ENCODE measurements at places on chromosomes 4 and X.
A peak's percentile ranks its signal among the peaks of the same experiment; 100 is the strongest.

- peak; percentile 57 for DNase-seq
These were observed 9.5 kb downstream of the NAF1 start for GRCh38 chr4:163157157-163157556.

GRCh38 chrX:95071621-95072020 is 1397.6 kb downstream of the FAM133A start:
- no peak for DNase-seq

- peak; percentile 23 for DNase-seq
These were observed 217.6 kb upstream of the GALNT7 start for GRCh38 chr4:172950990-172951389.

DNA sequence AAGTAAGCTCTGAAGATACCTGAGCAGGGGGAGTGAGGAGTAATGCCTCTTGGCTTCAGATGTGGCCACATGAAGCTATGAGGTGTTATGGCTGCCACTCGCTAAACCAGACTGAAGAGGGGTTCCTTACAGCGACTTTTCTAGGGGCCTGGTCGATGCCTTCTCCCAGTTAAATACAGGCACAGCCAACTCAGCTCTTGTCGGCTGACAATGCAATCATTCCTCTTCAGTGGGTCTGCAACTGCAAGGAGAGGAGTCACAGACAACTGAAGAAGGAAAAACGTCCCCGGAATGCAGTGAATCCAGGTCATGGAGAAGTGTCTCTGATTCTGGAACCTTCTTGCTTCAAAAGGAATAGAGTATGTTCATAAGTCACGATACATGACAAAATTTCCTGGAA is 106.4 kb downstream of the RNF150 start:
- no peak for DNase-seq

GRCh38 chr4:104969394-104970082 is 177.1 kb upstream of the TET2 start:
- DNase-seq: peak; percentile 35

DNA sequence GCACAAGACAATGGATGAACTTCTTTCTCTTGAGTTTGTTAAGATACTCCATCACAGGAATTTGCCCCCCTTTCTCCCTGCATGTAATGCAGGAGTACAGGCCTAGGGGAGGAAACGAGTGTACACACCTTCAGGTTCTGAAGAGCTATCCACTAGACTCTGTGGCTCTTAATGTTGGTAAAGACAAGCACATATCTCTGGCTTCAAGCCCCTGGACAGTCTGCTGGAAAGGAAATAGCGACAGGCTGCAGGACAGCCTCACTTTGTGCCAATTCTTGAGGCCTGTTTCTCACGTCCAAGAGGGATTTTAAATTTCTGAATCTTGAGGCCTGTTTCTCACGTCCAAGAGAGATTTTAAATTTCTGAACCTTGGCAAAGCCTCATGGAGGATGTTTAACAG is 87.1 kb downstream of the RLIM start:
- DNase-seq: no peak

DNA sequence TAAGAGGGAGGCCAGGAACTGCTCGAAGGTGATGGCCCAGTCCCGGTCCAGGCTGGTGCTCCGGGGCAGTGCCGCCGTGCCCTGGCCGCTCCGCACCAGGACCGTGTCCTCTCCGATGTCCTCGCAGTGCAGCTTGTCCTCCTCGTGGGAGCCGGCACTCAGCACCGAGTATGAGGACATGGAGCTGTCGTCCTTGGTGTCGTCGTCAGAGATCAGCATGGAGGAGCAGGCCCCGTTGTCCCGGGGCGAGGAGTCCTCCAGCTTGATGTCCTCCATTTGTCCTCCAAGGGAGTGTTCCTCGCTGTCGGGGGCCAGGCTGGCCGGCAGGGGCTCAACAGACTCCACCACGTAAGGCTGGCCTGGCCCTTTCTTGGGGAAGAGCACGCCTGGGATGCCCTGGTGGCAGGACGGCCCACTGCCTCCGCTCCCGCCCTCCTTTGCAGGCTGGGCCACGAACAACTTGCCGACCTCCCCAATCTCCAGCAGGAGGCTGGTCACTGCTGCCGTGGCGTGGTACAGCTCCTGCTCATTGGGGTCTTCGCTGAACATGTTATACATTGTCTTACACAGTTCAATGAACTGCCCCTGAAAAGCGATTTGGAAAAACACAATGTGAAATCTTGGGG is 53.7 kb upstream of the UCP1 start:
- DNase-seq: no peak

DNA sequence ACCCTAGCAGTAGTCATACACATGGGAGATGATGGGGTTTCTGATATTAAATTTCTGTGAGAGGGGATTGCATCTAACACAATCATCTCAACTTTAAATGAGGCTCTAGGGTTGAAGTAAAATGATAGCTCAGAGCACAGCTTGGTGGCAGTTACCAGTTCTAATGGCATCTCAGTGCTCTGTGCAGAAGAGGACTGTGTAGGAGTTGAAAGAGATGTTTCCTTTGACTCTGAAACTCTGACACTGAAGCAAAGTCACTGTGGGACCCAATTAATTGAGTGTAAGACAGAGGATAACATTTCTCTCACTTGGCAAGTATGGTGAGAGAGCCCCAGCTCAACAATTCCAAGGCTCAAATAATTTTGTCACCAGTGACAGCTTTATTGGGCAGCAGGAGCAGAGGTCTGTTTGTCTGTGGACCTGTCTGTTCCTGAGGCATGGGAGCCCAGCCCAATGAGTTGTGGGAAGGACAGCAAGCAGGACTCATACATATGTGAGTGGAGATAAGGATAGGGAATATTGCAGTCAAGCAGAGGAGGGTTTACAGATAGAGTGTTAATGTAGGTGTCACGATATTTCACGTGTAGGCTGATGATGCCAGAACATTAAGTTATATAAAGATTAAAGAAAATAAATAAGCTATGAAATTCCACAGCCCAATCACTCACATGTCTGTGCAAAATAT is 76.7 kb upstream of the NAF1 start:
- DNase-seq: no peak

DNA sequence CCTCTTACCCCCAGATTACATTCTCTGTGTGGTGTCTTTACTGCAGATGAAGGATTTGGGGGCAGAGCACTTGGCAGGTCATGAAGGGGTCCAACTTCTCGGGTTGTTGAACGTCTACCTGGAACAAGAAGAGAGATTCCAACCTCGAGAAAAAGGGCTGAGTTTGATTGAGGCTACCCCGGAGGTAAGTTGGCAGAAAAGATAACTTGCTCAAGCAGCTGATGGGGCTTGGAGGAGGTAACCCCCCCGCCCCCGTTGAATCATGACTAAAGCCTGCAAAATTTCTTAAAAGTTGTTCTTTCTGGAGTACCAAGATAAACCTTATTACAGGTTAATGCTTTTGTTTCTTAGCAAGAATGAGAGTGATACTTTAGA is 1.5 kb downstream of the CCNG2 start:
- DNase-seq: no peak

DNA sequence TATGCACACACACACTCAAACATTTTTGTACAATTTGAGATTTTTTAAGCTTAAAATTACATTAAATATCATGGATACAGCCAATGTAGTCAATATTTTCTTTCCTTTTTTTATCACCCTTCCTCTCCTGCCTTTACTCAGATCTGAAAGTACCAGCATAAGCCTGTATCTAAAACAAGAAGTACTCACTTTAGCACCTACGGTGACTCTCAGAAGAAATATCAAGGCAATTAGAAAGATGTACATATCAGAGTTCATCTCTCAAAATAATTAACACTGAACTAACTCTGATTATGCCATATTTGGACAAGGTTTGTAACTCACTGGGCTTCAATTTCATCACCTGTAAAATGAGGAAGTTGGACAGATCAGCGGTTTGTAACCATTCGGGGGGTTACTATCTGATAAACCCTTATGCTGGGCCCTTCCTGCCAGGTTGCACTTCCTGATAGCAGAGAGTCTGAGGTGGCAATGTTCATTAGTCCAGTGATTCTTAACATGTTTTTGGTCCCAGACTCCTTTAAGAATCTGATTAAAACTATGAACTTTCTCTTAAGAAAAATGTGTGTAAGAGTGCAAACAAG is 5.7 kb upstream of the GPR174 start:
- no peak for DNase-seq

DNA sequence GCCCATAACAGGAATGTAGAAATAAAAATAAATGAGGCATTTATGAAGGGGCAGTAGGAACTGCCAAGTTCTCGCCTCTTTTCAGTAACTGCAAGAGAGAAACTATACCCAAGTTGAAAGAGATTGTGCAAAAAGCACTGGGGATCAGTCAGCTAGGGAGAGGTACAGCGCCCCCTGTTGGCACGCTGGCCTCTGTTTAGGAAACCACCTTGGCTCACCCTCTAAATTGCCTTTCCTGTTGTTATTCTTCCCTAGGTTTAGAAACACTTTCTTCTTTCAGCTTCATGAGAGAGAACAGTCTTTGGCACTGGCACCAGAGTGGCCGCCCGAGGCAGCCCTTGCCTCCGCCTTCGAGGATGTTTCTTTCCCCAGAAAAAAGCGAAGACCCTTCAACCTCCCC is 348.5 kb downstream of the MID1IP1 start:
- DNase-seq: peak; percentile 21

- DNase-seq: no peak
These were observed 796.5 kb upstream of the SLIT2 start for GRCh38 chr4:19455196-19455595.

DNA sequence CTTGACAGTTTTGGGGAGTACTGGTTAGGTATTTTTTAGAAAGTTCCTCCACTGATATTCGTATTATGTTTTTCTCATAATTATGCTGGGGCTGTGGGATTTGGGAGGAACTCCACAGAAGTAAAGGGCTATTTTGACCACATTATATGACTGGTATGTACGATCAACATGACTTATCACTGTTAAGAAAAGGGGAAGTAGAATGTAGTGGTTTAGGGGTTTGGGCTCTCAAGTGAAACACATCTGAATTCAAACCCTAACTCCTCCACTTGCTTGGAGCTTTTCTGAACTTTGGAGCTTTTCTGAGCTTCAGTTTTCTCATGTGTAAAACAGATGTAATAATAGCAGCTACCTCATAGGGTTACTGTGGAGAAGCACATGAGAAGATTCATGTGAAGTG is 96.4 kb upstream of the C1GALT1C1 start:
- DNase-seq: no peak

GRCh38 chr4:59598330-59598618 is 1601.9 kb upstream of the ADGRL3 start:
- DNase-seq: no peak

DNA sequence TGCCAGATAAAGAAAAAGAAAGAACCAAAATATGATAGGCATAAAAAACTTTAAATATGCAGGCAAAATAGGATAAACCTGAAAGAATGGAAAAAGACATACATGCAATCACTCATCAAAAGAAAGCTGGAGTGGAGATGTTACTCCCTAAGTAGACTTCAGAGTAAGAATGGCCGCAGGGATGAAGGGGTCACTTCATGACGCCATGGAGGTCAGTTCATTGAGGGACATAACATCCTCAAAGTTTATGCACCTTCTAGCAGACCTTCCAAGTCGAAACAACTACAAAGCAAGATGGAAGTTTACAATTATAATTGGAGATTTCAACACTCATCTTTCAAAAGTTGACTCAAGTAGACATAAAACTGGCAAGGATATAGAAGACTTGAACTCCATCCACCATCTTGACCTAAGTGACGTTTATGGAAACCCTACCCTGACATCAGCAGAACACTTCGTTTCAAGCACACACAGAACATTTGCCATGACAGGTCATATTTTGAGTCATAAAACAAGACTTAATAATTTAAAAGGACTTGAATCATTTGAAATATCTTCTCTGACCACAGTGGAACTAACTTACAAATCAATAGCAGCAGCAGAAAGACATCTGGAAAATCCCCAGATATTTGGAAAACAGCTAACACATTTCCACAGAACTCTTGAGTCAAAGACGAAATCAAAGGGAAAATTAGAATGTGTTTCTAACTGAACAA is 106.0 kb upstream of the LRPAP1 start:
- DNase-seq: no peak

- no peak for DNase-seq
These were observed 22.1 kb downstream of the SLIT2 start for GRCh38 chr4:20273793-20274192.
